Right forelimb (tissue), 1 donor: ENCODE measurements at places on chromosomes 5 and 9.

DNA sequence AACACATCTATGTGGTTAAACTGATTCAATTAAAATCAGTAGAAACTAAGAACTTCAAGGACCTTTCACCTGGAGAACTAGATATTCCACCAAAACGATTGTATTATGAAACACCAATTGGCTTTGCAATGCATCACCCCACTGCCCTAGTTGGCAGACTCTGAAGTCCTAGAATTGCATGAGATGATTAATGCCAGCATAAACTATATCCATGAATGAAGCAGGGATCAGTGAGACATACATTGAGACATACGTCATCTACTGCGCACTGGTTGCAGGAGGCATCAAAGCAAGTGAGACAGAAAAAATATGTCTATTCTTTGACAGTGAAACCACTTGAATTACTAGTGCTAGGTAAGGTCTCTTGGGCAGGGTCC is 9.7 kb upstream of the ZNF354A start:
- DNase-seq: no peak

- no peak for DNase-seq
Observed at GRCh38 chr5:34510002-34510401, 146.1 kb upstream of the RAI14 start.

- no peak for DNase-seq
Observed at GRCh38 chr9:92293075-92293354, 482 bp downstream of the IARS1 start.

DNA sequence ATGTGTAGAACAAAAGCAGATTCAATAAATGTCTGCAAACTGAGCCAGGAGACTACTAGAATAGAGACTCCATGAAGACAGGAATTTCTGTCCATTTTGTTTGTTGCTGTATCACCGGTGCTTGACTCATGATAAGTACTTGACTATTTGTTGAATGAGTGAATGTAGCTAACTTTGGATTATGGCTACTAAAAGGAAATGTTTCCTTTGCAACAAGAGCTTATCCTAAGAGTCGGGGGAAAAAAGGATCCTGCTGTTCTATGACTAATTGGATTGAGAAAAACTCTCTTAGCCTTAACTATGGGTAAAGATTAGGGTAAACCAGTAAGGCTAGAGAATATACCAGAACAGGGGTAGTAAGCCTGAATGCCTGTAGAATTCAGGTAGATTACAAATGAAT is 3.5 kb downstream of the PAIP1 start:
- DNase-seq: no peak

DNA sequence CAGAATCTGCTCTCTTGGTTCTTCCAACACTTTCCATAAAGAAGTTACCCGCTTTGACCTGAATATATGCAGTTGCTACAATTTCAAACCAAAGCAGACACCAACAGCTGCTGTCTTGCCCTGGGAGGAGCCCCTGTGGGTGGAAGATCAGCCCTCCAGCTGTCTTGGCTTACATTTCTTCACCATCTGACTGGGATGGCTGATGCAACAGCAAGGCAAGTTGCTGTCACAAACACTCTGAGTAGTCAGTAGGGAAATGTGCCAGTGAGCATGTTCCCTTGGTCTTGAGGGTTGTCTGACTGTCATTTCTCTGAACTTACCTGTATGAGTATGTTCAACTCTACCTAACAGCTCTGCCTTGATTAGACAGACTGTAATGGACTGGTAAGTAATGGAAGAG is 152.9 kb downstream of the SGCD start:
- DNase-seq: no peak

- DNase-seq: no peak
Observed at GRCh38 chr5:78801413-78801812, 152.8 kb upstream of the LHFPL2 start.

- DNase-seq: no peak
Observed at GRCh38 chr5:152514827-152515397, 109.8 kb upstream of the NMUR2 start.
